ENCODE measurements at places on chromosomes 3 and 15.

DNA sequence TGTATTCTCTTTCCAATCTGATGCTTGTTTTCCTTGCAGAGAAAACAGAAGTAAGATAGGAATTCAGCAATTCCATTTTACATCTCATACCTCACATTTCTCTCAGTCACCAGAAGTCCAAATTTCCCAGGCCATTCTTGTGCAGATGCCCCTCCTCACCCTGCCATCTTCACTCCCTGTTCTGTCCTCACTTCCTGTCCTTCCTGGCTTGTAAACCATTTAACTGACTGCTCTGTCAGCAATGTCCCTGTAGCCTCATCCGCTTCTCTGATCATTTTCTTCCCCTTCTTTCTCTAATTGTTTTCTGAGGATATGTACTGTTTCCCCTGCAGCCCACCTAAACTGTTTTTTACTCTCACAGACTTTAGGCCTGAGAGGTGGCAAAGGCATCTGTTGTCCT lies 40.3 kb downstream of the BLM start:
- DNase-seq = no peak

- DNase-seq = no peak
These were observed 56.6 kb upstream of the ZPLD1 start for GRCh38 chr3:102378216-102378615.

- no peak for DNase-seq
These were observed 299.9 kb downstream of the TBC1D5 start for GRCh38 chr3:17442332-17443049.

- no peak for DNase-seq
These were observed 105.6 kb downstream of the THSD4 start for GRCh38 chr15:71220828-71221227.

DNA sequence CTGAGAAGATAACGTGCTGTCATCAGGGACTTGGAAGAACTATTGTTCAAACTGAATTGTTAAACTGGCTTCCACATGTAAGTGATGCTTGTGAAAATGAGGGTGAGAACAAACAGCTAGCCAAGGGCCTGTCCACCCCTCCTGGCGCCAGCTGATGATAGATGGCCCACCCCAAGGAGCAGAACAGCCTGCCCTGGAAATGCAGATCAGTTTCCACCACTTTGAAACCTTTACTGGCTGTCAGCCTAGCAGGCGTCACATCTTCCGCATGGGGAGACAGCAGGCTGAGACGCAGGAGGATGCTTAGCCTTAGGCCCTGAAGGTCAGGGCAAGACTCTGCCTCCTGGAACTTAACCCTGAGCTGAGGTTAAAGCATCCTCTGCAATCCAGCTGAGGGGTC lies 6.4 kb upstream of the SLC51B start:
- DNase-seq = no peak

- DNase-seq = no peak
These were observed 171.8 kb upstream of the DPH6 start for GRCh38 chr15:35717721-35718120.

- no peak for DNase-seq
These were observed 372.3 kb upstream of the MDFIC2 start for GRCh38 chr3:70684701-70685100.

GRCh38 chr15:69787791-69788190 lies 309.9 kb downstream of the TLE3 start:
- DNase-seq = no peak

DNA sequence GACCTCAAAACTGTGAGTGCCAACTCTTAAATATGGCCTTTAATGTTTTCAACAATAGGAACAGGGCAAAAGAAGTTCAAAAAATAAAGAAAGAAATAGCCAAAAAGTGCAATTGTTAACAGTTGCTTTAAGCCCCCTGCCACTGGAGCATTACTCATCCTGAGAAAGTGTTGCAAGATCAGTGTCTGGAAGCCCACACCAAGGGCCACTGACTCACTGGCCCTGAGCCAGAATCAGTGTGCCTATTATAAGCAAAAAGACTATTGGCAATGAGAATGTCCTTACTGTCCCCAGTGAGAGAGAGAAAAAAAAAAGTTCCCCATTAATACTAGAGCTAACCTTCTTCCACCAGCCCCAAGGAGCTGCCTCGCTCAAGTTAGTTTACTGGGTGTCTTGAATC lies 480.1 kb upstream of the ZNF385D start:
- no peak for DNase-seq

DNA sequence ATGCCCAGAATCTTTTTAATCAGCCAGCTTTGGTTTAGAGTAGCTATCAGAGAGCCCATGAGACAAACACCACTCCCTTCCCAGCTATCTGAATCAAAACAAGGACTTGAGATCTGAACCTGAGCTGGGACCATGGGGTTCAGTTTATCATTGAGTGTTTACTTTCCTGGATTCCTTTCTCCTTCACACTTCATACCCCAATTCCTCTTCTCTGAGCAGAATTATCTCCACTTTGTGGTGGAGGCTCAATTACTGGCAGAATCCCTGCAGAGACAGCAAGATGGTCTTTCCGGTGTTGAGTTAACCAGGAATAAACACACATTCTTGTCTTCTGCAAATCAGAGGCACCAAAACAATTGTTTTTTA lies 102.4 kb downstream of the RPL22L1 start:
- DNase-seq = no peak

GRCh38 chr3:42080453-42080872 lies 10.7 kb upstream of the TRAK1 start:
- no peak for DNase-seq

- no peak for DNase-seq
These were observed 7.5 kb downstream of the GYG1 start for GRCh38 chr3:148998715-148999423.

DNA sequence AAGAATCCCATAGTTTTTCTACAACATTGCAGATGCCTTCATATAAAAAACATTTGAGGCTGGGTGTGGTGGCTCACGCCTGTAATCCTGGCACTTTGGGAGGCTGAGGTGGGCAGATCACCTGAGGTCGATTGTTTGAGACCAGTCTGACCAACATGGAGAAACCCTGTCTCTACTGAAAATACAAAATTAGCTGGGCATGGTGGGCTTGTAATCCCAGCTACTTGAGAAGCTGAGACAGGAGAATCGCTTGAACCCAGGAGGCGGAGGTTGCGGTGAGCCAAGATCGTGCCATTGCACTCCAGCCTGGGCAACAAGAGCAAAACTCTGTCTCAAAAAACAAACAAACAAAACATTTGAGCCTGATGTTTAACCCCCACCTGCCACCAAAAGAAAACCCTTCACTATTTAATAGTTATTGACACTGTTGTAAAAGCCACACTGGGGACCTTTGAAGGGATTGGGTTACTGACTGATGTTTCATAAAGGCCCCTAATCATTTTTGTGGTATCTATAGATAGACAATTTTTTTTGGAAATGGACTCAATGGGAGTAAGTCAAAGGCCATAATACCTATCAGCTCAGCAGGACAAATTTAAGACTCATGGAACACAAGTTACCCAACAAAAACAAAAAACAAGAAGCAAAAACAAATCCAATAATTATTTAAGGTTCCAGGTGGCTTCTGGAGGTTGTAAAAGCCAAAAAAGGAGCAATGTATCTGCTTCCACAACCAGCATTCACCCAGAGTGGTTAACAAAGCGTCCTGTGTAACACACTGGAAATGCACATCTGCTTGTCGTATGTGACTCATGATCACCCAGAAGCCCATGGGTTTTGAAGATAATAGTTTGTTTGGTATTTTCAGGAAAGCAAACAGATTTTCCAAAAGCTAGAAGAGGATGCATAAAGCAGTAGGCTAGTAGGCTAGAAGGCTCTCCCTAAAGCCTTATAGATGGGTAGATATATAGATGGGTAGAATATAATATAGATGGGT lies 41.2 kb downstream of the CDCP1 start:
- DNase-seq = no peak

GRCh38 chr15:100114100-100114499 lies 227.7 kb downstream of the ADAMTS17 start:
- no peak for DNase-seq

DNA sequence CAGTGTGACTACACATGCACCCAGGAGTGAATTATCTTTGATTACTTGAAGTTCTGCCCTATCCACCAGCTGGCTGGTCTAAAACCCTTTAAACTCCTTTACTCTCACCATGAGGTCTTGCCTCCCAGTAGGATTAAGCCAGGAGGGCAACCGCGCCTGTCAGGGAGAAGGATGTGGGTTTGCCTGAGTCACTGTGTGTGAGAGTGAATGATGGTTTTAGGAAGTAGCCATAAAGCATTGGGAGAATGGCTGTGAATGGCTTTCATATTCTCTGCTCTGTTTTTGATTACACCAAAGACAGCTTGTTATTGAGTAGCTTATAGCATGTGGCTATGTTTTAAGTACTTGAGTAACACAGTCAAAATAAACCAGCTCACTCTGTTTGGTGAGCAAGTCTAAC lies 637.7 kb upstream of the TBL1XR1 start:
- no peak for DNase-seq

GRCh38 chr3:108301695-108302404 lies 5.5 kb downstream of the HHLA2 start:
- DNase-seq = no peak

GRCh38 chr3:176395240-176395639 lies 802.0 kb downstream of the TBL1XR1 start:
- no peak for DNase-seq

DNA sequence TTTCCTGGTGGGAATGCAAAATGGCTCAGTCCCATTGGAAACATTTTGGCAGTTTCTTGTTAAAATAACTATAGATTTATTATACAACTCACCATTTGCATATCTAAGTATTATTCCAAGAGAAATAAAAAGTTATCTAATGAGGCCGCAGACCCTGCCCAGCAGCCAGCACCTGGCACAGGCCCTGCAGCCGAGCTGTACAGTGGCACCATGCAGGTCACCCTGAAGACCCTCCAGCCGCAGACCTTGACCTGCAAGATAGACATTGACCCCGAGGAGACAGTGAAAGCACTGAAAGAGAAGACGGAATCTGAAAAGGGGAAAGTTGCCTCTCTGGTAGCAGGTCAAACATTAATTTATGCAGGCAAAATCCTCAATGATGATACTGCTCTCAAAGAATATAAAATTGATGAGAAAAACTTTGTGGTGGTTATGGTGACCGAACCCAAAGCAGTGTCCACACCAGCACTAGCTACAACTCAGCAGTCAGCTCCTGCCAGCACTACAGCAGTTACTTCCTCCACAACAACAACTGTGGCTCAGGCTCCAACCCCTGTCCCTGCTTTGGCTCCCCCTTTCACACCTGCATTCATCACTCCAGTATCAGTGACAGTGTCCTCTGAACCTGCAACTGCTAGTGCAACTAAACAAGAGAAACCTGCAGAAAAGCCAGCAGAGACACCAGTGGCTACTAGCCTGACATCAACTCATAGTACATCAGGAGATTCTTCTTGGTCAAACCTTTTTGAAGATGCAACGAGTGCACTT lies 113.5 kb upstream of the SATB1 start:
- no peak for DNase-seq

- no peak for DNase-seq
These were observed 805.8 kb downstream of the PLOD2 start for GRCh38 chr3:145355206-145355605.

DNA sequence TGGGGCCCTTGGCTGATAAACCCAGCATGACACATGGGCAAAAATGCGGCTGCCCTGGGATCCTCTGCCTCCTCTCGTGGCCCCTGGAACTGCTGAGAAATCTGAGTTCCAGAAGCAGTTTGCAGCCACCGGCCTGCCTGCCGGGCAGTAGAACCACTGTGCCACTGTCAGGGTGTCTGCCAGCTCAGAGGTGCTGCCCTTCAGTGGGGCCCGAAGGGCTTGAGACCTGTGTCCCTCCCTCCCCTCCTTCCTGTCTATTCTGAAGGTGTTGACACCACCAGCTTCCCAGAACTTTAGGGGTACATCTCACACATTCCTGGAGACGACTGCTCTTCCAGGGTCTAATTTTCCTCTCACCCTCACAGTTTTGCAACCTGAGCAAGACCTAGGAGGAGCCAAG lies 88.2 kb upstream of the POMGNT2 start:
- DNase-seq = no peak

- DNase-seq = no peak
These were observed 27.9 kb downstream of the SEMA7A start for GRCh38 chr15:74405823-74406222.

DNA sequence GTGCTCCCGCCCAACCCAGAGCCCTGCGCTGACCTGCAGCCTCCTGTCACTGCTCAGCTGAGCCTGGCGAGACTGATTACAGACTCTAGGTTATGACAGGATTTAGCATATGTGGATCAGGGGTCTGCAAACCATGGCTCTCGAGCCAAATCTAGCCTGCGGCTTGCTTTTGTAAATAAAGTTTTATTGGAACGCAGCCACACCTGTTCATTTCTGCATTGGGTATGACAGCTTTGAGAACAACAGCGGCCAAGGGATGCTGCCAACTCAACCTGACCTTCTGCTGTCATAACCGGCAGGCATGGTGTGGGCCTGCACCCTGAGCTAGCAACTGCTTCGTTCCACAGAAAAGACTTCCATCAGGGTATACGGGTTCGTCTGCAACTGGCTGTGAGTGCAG lies 50.5 kb upstream of the IQSEC1 start:
- DNase-seq = no peak

DNA sequence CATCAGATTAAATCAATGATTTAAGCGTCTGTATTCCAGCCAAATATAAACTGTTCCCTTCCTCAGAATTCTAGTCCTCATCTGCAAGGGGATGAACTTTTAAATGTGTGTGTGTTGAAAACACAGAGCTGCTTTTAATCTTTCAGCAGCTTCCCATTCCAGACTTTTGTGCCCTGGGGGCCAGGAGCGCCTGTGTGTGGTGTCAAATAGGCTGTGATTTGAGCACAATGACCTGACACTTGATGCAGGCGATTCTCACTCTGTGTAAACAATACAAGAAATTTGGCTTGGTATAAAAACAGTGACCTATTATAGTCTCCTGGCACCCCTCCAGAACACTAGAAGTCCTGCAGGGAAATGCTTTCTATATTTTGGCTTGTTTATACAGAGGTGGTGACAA lies 274.6 kb upstream of the ROPN1 start:
- DNase-seq = no peak

DNA sequence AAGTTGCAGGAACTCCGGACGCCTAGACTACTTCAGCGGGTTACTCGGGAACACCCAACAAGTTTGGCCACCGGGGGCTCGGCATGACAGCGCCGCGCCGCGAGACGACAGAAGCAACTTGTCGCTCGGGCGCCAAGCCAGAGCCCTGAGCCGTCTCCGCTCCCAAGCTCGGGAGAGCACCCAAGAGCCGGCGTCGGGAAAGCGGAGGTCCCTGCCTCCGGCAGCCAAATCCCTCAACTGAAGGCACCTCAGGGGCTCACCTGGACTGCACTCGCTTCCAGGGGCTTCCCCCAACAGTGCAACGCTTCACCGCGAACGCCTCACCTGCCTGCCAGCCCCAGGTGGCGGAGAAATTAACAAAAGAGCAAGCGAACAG lies 640 bp downstream of the MB21D2 start:
- DNase-seq = peak; percentile 32

GRCh38 chr3:12125772-12126171 lies 32.9 kb downstream of the TIMP4 start:
- DNase-seq = no peak

DNA sequence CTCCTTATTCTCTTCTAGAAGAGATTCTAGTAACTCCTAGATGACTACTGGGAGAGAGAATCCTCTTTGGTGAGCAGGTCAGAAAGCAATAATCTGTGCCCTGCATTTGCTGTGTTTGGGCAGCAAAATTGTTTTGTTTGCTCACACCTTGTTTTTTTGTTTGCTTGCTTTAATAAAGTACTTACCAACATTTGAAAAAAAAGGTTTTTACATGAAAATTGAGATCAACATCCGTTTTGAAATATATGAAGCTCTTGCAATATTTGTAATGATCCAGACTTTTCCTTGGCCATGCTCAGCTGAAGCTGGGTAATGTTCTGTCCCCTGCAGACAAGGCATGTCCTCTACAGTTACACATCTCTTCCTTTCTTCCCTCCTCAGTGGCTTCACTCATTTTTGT lies 62.2 kb downstream of the DIPK2A start:
- DNase-seq = no peak

All from GM12891 (cell line).